ENCODE measurements at places on chromosomes 3 and 15.

DNA sequence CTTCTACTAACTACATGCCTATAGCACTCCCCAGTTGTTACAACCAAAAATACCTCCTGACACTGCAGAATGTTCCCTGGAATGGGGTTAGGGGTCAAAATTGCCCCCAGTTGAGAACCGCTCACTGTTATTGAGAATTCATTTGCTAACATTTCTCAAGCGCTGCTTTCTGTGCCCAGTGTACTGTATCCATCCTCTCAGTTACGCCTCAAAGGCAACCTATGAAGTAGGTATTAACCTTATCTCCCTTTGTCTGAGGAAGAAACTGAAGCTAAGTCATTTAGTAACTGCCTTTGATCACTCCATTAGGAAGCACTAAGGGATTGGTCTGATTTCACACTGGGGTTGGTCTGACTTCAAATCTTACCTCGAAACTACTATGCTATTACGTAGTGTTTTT lies 70.1 kb downstream of the CADPS start:
- no peak for DNase-seq

DNA sequence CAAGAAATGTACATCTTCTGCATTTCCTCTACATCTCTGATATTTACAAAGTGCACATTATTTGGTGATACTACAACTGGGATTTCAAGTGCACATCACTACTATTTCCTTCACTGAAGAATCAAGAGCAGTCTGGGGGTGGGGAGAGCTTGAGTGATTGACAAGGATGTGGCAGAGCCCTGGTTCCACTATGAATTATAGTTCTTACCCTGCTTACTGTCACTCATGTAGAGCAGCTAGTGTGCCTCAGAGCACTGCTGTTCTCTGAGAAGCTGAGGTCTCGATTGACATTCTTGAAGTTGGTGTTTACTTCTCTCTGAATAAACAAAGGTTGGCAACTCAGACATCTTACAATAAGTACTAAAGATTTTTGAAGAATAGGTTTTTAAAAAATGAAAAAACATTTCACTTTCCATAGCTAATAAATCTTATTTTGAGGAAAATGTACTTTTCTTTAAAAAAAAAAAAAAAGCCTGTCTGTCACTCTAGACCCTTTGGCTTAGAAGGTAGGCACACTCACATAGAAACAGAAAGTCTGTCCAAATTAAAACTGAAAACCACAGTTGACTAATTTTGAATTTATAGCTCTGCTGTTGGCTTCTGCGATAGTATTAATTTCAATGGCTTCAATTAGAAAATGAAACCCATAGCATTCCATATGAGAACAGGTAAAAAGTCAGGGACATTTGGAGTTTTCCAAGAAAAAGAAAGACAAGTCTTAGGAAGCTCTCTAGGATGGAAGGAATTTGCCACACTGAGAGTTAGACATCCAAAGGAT lies 5.6 kb downstream of the GREM1 start:
- DNase-seq: no peak

DNA sequence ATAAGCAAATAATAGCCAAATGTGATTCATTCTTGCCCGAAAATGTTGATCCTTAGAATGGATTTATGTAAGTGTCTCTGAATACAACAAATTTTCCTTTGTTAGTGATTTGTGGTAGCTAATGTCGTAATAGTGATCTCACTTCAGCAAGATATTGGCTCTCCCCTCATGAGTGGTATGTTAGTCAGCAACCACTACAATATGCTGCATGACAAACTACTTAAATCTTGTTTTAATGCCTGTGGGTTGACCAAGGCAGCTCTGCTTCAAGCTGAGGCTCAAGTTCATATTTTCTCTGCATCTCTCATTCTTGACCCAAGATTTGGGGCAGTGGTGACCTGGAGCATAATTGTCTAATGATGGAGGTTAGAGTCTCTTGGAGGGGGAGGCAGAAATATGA lies 49.8 kb upstream of the GALNT15 start:
- DNase-seq: no peak

GRCh38 chr3:12695112-12695511 lies 31.2 kb upstream of the RAF1 start:
- DNase-seq: no peak

DNA sequence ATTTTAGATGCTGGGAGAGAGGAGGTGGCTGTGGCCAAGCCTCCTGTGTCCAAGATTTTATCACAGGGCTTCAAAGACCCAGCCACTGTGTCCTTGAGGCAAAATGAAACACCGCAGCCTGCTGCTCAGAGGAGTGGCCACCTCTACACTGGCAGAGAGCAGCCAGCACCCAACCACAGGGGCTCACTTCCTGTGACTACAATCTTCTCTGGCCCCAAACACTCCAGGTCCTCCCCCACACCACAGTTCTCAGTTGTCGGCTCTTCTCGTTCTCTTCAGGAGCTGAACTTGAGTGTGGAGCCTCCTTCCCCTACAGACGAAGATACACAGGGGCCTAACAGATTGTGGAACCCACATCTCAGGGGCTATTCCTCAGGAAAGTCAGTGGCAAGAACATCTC lies 45.6 kb downstream of the CDAN1 start:
- DNase-seq: no peak

DNA sequence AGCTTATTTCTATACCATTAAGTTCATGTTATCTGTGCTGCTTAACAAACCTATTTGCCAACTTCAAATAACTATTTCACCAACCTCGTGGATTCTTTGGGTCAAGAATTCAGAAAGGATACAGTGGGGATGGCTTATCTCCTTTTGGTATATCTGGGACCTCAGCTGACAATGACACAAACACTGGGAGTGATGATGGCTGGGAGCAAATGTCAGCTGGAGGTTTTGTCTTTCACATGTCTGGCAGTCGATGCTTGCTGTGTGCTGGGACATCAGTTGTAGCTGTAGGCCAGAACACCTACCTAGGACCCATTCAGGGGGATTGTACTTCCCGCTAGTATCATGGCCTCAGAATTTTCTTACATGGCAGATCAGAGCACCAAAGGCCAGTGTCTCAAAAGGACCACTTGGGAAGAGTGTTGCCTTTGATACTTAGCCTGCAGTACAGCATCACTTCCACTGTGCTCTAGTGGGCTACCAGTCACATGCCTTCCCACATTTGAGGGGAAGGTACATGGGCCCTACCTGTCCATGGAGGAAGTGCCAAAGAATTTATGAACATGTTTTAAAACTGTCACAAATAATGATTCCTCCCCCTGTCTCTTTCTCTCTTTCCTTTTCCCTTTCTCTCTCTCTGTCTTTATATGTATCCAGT lies 23.7 kb upstream of the FAM98B start:
- no peak for DNase-seq

DNA sequence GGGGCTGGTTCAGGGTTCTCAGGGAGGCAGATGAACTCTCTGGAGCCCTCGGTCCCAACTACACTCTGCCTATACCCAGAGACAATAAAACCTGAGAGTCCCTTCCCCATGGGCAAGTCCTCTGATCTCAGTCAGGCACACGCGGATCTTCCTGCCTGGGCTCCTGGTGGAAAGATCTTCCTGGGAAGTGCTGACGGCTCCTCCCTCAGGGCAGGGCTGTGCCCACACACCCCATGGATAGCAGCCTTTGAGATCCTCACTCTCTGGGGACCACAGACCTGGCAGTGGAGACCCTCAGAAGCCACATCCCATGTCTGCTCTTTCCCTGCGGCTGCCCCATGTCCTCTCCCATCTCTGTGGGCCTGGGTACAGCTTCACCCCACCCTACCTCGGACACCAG lies 10.4 kb downstream of the SH2D7 start:
- DNase-seq: no peak

DNA sequence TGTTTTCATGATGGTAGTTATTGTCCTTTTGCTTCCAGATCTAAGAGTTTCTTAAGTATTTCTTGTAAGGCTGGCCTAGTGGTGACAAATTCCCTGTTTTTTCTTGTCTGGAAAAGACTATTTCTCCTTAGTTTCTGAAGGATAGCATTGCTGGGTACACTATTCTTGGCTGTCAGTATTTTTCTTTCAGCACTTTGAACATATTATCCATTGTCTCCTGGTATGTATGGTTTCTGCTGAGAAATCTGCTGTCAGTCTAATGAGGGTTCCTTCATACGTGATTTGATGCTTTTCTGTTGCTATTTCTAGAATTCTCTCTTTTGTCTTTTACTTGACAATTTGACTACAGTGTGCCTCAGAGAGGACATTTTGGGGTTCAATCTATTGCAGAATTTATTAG lies 134.3 kb downstream of the CGGBP1 start:
- DNase-seq: no peak

GRCh38 chr3:14166877-14167603 lies 11.4 kb downstream of the XPC start:
- DNase-seq: no peak

DNA sequence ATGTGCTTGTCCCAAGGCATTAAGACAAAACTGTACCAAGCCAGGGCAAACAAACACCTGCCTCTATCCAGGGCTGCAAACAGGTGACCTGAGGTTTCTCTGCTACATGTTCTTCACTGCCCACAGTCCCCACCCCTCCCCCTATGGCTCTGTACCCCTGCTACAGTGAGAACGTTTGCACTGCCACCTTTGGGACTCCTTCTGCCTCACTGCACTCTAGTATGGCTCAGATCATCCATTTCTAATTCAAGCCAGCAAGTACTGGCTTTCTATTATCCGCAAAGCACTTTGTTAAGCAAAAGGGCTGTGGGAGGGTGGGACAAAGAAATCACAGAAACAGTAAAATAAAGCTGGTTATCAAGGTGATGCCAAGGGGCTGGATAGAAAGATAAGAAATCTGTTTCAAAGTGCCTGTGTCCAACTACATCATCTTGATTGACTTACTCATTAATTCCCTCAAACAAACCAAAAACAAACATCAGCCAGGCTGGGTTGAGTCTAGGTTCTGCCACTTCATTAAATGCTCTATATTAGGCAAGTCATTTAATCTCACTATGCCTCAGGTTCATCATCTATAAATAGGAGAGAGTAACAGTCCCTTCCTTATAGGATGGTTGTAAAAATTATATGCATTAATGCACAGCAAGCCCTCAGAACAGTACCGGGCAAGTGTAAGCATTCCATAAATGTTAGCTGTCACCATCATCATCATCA lies 95.3 kb downstream of the PDZRN3 start:
- DNase-seq: no peak

DNA sequence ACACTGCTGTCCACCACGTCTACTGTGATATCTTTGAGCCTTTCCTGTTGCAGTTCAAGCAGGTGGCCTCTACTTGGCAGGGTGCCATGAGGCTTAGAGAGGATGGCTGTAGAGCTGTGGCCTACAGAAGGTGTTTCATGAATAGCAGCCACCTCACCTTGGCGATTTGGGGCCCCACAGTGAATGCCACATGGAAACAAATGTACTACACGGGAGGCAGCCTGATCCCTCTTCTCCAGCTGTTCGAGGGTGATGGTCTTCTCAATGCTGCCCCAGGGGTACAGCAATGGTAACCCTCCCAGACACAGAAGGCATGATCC lies 70.7 kb downstream of the FAM43A start:
- no peak for DNase-seq

- DNase-seq: no peak
Observed at GRCh38 chr3:33543601-33544000, 103.4 kb upstream of the UBP1 start.

DNA sequence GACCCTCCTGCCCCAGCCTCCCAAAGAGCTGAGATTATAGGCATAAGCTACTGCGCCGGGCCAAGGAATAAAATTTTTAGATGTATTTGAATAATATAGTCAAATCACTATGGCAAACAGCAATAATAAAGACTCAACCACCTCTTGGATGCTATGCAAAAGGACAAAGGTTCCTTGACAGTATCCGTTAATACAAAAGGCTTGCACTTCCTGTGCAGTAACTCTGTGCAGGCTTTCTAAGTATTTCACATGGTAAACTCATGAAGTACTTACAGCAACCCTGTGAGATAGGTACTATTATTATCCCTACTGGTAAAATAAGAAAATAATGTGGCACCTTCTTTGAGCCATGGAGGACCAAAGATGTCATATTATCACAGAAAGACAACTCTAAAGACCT lies 86.8 kb downstream of the SHQ1 start:
- DNase-seq: no peak

DNA sequence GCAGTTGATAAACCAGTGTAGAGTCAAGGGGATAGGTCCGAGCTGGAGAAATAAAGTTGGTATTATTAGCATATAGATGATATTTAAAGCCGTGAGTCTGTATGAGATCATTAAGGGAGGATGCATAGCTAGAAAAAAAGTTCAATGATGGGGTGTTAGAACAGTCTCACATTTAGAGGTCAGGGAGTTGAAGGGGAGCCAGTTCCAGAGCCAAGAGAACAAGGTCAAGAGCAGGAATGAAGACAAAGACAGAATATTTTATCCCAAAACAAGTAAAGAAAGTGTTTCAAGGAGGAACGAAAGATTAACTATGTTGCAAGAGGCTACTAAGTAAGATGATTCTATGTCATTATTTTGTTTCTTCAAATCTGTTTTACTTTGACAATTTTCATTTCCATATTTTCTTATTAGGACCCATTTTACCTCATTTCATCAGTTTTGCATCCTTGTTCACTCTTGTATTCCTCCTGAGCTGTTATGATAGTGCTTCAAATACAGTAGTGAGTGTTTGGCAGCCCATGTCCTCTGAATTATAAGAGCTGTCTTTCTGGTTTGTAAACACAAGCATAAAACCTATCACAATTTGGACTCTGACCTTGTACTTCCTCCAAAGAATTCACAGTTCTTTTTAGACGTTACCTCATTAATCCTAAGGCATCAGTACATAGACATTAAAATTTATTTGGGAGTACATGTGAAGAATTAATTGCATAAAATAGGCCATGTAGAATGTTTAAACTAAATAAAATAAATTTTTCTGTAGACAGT lies 695.7 kb upstream of the NECTIN3 start:
- DNase-seq: no peak

DNA sequence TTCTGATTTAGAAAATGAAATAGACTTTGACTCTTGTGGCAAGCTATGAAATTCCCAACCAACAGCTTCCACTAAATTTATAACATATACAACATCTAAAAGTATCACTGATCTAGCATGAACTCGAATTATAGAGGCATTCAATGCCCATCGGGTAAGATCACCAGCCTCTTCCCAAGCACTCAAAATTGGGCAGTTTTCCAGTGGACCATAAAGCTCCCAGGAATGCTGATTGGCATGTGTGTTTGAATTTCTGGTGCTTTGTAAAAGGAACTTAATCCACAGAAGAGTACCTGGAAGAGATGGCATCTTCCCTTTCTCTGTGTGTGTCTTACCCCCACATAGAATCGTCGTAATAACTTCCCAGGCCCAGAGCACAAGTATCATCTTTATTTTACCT lies 10.0 kb downstream of the LRTM1 start:
- DNase-seq: no peak

- no peak for DNase-seq
Observed at GRCh38 chr3:124230432-124230831, 238.5 kb upstream of the ROPN1 start.
